ENCODE measurements at places on chromosomes 13 and 19.

DNA sequence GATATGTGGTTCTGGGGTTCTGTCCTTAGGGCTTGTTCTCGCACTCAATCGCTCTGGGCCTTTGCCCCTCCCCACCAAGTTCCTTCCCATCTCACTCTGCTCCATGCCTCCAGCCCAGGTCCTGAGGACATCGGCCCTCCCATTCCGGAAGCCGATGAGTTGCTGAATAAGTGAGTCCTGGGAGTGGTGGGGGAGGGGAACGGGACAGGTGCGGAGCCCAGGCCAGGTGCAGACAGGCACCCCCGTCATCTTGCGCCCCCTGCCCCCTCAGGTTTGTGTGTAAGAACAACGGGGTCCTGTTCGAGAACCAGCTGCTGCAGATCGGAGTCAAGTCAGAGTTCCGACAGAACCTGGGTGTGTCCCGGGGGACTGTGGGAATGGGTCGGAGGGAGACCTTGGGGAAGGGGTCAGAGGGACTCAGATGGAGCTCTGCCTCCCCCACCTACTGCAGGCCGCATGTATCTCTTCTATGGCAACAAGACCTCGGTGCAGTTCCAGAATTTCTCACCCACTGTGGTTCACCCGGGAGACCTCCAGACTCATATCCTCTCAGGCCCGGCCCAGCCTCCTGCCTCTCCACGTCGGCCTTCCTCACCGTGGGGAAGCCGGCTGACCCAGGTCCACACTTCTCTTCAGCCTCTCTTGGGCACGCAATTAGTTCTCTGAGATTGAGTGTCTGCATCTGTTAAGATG, 10.1 kb downstream of the FUZ start:
- DNase-seq = no peak

- DNase-seq = no peak
Measured at GRCh38 chr13:113091891-113092775, 13.5 kb upstream of the F7 start.

- DNase-seq = no peak
Measured at GRCh38 chr13:106232681-106233080, 302.8 kb downstream of the EFNB2 start.

DNA sequence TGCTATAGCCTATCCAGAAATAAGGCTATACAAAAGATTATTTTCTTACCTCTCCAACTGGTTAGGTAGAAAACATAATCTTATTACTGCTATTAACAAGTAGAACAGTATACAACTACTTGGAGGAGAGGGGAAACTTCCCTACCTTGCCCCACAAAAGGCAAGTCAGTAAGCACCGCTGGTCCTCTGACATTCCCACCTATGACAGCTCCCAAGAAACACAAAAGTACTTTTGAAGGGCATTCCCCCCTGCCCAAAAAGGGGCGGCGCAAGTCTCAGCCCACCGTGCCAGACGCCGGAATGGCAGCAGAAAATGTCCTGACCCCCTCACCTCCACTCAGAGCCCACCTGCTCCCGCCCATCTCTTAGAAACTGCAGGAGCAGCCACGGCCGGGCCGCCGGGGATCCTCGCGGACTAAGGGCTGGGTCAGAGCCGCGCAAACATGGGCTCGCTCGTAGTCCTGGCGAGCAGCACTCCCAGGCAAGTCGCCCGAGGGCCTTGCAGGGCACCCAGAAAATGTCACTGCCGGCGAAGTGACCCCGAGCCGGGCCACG, 437 bp downstream of the SUCLA2 start:
- no peak for DNase-seq

DNA sequence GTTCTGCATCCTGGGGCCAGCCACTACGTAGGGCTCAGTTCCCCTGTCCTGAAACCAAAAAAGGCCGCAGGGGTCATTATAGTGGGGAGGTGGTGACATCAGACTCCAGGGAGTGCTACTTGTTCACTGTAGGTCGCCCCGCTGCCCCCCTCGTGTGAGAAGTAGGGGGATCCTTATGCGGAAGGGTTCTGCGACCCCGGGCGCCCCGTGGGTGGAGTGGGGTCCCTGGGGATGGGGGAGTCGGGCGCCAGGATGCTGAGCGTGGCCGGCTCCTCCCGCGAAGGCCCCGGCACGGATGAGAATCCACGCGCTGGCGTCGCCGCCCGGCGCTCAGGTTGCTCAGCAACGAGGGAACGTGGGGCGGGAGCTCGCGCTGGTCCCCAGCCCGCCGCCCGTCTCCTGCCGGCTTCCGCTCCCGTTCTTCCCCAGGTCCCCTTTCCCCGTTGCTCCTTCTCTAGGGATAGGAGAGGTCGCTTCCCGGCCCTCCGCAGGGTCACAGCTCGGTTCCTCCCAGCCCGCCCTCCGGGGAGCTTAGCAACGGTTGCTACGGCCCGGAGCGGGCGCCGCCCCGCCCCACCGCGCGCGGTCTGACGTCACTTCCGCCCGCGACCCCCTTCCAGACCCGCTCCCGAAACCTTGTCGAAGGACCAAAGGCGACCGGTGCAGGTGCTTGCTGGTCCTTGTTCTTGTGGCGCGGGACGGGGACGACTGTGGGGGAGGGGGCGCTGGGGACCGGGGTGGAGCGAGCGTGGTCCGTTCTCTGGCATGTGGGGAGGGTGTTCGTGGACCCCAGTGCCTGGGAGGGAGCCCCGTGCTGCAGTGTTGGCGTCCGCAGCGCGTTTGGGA, at the start of gene NAT14:
TSS of gene NAT14 (plus strand) at position 596 of the 846 bp plus-strand sequence. CDS start 521 bp downstream, outside the sequence.
- peak; percentile 61 for DNase-seq

DNA sequence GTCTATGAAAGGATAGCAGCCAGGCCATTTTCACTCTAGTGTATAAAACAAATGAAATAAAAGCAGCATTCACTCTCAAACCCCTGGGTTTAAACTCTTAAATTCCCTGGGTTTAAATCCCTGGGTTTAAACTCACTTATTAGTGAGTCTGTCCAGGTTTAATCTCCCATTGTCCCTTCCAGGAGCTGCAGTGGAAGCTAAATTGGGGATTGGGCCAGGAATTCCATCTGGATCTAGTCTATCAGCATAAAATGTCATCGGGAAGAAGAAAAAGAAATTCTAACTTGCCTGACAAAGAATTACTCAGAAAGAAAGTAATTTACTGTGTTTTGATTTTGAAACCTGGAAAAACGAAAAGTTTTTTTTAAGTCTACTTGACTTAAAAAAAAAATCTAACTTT, 54.8 kb downstream of the FRY start:
- DNase-seq = peak; percentile 59

GRCh38 chr19:6458695-6459261, 814 bp downstream of the SLC25A23 start:
- no peak for DNase-seq

- DNase-seq = no peak
Measured at GRCh38 chr19:30886222-30886621, 463.0 kb downstream of the TSHZ3 start.

- DNase-seq = no peak
Measured at GRCh38 chr19:3003046-3003445, 25.7 kb downstream of the TLE6 start.

DNA sequence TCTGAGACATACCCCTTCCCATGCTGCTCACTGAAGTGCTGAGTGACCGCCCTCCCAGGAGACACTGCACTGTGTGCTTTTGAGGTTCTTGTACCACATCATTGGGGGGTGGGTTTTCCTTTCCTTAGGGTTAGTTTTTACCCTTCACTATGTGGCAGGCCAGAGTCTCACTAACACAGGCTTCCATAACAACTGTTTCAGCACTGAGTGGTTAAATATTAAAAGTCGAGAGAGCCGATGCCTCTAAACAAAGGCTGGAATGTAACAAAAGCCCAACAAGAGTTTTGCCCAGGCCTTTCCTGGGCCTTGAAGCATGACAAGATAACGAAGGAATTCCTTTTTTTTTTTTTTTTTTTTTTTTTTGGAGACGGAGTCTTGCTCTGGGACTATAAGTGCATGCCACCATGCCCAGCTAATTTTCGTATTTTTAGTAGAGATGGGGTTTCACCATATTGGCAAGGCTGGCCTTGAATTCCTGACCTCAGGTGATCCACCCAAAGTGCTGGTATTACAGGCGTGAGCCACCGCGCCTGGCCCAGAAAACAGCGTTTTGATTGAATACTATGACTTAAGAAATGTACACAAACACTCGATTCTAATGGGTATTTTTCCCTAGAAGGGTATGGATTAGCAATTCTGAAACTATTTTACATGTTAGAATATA, 46.5 kb downstream of the ZNF823 start:
- DNase-seq = no peak

- no peak for DNase-seq
Measured at GRCh38 chr19:3188627-3189596, 3.2 kb downstream of the NCLN start.

DNA sequence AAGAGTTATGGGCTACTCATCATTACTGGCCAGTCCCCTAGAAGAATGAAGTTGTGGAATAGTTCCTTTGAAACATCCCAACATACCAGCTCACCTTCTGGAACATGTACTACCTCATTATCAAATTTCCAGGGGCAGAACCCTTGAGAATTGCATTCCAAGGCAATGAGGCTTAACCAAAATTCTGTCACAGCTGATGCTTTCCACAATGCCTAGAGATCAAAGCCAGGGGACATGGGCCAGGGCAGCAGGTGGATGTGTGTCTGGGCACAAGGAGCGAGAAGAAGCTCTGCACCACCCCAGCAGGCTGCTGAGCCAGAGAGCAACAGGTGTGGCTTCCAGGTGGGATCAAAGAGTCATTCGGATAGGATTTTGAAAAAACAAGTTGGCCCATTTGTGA, 362.1 kb downstream of the EFNB2 start:
- no peak for DNase-seq

GRCh38 chr13:34810996-34811395, 131.1 kb upstream of the NBEA start:
- DNase-seq = no peak
